GF-D8 (cell line): ENCODE measurements at places on chromosomes 12 and 14.

DNA sequence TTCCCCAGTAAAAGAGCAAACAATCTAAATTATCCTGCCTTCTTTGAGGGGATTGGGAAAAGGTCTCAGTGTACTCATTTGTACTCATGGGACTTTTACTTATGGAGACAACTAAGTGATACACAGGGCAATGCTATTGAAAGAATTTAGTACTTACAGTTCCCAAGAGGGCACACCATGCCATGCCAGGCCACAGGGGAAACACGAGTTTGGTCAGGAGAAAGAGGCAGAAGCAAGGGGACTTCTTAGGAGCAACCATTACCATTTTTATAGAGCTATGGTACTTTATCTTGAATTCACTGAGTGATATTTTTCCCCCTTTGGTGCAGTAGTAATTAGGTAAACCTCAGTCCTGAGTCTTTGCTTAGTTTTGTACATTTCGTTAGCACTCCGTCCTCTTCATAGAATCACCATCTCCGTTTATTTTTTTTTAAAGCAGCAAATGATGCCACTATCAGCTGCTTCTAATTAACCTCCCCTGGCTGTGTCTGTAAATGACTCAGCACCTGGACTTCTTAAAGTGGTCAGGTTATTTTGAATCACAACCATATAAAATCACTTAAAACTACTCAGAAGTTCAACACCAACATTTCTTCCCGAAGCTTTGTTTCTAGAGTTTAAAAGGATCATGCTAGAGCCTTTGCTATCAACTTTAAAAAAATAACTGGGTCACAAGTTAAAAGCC is 5.9 kb upstream of the WASHC3 start:
- DNase-seq: no peak

- peak; percentile 98 for DNase-seq
Measured at GRCh38 chr12:89756585-89757398, 48.2 kb upstream of the ATP2B1 start.

GRCh38 chr14:29821661-29822429 is 105.8 kb downstream of the PRKD1 start:
- no peak for DNase-seq

DNA sequence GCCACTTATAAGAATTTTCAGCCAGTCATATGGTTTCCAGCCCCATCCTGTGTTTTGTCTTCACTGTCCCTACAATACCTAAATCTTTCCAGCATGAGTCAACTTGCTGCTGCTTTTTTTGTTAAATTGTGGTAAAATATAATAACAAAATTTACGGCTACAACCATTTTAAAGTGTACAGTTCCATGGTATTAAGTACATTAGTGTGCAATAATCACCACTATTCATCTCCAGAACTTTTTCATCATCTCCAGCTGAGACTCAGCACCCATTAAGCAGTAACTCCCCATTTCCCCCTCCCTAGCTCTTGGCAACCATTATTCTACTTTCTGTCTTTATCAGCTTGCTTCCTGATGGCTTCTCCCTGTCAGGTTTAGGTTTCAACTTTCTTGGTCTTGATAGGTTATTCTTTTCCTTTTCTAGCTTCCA is 39.1 kb downstream of the FRS2 start:
- no peak for DNase-seq

DNA sequence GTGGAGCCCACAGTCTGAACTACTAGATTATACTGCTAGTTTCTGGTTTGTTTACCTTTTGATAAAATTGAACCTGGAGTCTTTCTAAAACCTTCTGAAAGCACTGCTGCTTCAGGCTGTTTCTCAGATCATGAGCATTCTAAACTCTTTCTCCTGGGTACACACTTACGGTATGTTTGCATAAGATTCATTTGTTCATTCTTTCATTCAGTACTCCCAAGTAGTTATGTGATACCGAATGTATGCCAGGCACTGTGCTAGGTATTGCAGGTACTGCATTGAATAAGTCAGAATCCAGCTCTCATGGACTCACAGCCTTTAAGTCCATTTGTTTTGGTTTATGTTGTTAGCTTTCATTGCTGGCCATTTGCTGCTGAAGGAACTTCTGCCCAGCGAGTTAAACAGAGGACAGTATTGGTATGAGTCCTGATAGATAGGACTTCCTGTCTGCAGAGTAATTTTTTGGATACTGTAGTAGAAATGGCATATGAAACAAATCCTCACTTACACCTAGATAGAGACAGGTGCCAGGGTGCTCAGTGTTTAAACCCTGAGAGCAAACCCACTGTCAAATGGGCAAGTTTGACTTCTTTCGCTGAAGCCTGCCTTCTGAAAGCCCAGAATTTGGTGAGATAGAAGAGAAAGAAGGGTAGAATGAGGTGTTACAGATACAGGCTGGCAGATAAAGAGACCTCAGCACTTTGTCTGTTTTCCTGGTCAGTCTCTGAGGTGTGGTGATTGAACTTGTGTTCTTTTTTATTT is 2.1 kb downstream of the SUSD6 start:
- no peak for DNase-seq

- DNase-seq: no peak
Measured at GRCh38 chr12:91023326-91024004, 18.7 kb upstream of the EPYC start.

DNA sequence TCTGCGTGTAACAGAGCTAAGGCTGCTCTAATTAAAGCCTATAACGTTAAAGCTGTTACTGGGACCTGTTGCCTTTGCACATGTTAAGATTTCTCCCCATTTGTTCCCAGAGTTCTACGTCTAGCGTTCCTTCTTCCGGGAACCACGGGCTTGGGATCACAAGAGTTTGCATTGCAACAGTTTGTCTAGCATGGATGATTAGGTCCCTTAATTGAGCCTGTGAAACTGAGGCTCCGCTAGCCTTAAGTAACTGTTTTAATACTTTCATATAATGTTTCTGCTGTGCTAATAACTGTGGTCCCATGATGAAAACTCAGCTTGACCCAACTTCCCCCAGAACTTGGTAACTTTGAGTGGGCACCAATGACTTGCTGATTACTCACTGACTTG is 16.7 kb upstream of the LYZ start:
- DNase-seq: no peak

DNA sequence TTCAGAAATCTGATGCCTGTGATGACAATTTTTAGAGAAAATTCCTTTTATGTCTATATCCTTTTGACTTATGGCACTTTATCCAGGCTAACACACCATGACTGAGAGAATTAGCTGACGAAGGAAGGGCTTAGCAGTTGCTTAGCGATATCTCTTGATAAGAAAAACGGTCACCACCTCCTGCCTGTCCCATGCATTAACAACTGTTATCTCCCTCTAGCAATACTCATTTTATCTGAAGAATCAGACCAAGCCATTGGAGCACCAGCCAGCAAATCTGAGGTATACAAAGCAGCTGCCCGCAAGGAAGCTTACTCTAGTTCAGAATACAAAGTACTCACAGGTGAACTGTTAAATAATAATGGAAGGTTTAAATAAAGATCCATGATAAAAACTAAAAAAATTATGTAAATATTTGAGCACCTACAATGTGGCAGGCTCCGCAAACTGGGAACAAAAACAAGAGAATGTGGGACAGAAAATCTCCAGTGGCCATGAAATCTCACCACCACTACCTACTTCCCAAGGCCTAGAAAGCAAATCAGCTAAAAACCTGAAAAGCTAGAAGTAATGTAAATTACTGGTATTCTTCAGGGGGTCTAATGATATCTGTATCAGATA is 24.3 kb downstream of the PPM1H start:
- DNase-seq: peak; percentile 91

GRCh38 chr12:65800937-65801336 is 23.3 kb upstream of the HMGA2 start:
- no peak for DNase-seq

DNA sequence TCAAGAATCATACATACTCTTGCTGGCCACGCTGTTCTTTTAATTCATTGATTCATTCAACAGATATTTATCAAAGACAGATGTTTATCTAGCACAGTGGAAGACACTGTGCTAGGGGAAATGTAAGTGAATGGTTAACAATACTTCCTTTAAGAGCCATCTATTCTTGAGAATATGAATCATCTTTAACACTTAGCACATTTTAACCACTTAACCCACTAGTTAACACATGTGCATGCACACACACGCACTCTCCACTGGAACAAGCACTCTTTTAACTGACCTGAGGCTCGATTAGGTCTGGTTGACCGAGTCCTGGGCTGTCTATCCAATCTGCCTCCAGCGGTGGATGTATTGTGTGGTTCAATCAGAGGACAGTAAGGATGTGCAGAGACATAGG is 34.6 kb downstream of the LMNTD1 start:
- DNase-seq: no peak

DNA sequence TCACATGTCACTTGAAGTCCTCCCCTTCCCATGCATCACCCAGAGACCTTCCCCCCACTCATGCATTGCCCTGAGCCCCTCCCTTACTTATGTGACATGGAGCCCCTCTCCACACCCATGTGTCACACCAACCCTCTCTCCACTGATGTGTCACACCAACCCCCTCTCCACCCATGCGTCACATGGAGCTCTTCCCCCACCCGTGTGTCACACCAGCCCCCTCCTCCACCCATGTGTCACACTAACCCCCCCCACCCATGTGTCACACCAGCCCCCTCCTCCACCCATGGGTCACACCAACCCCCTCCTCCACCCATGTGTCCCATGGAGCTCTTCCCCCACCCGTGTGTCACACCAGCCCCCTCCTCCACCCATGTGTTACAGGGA is 30.4 kb downstream of the RTL1 start:
- no peak for DNase-seq

DNA sequence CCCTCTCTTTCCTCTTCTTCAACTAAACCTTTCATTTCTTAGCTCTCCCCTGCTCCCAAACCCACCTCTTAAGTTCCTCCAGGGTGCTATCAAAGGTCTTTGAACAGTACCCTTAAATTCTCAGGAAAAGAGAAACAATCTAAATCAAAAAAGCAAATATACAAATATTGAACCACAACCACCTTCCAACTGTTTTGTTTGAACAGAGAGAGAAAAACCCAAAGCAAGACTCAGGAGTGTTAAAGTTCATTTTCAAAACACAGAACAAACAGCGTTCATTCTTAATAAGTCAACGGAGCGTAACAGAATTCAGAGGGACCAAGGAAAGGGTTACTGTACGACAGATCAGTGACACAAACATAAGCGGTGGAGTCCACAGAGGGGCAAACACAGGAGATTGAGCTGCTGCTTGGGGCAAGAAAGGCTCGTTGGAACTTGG is 73.3 kb downstream of the NDUFA12 start:
- DNase-seq: no peak
